LHCN-M2 (cell line): ENCODE measurements at places on chromosomes 7 and 10. TPM values are rescaled to one million over a fixed set of nuclear protein-coding genes. Genes with fewer than 3 reads are reported as not detected.

SLIT1 gene
- total RNA-seq, result under 0.01 TPM in 1 of 2 replicates, not detected in the other

AEBP1 gene
- not detected in 2 replicates for total RNA-seq

SCIN gene
- total RNA-seq, result 0.40 and 1.0 TPM in 2 replicates

CYP3A7 gene
- 0.06 TPM in 1 of 2 replicates, not detected in the other for total RNA-seq

SPDYE8 gene
- total RNA-seq, result not detected in 2 replicates

KLF14 gene
- total RNA-seq, result not detected in 2 replicates
